ENCODE measurements at places on chromosomes 12 and 14.

DNA sequence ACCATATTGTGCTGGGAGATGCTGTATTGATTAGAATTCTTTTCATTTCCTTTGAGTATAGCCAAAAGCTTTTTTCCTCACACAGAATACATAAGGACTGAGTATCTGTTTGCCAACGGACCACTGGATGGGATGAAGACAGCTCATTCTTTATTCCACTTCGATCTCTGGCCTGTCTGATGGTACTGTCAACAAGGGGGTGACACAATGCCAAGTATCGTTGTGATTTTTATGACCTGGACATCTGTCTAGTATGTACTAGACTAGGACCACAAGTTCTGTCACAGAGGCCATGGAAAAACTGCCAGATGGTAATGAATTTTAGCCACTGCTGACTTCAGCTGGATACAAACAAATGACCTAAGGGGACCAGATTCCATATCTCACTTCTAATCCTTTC, 502.7 kb downstream of the SOX5 start:
- DNase-seq, result no peak

DNA sequence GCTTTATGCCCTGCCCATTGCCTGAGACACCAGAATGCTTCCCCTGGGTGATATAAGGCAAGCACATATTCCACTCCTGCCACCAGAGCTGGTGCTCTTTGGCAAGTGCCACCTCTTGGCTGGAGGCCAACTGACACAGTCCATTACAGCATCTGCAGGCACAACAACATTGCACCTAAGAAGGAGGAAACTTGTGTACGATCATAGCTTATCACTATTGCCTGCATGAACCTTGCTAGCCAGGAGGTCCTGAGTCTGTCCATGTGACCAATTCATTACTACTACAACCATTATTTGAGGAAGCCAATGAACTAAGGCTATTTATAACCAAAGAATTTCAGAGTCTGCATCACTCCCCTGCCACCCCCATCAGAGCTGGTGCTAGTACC, 119.8 kb upstream of the SCAF11 start:
- DNase-seq, result no peak

DNA sequence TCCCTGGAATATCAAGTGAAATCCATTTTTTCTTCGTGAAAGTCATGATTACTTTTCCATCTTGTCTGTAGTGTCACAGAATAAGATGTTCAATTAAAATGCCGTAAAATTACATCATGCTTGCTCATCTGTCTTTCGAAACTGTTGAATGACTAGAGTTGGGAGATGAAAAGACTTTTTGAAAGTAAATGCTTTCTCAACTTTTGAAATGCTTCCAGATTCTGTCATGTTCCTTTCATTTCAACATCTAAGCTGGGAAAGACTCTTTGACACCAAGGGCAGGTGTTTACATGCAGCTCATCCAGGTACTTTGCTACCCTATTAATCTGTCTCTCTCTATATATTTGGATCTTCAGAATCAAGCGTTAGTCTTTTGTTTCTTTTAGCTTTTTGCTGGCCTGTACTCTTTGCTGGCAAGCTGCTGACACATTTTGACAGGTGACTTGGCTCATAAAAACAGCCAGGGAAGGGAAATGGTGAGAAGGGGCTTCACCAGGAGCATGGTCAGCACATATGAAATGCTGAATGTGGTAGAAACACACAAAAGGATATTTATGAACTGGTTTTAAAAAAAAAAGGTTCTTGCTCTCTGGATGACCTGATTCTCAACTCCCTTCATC, 77.0 kb upstream of the METAP2 start:
- DNase-seq, result peak; percentile 4

- DNase-seq, result no peak
Measured at GRCh38 chr14:79225815-79226214, 985.5 kb downstream of the DIO2 start.

- no peak for DNase-seq
Measured at GRCh38 chr12:116898669-116899068, 12.1 kb upstream of the FBXW8 start.

DNA sequence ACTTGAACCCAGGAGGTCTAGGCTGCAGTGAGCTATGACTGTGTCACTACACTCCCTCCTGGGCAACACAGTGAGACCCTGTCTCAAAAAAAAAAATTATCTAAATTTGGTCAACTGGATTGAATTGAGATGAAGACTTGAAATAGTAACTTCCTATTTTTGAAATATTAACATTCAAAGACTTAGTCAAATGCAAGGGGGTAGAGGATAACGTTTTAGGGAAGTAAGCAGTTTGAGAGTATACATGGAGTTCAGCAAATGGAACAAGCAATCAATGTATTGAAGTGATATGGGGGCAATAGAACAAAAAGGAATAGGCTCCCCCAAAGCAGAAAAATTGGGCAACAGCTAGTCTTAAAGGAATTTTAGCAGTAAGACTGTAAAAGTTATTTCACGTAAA, 4.6 kb upstream of the MFAP5 start:
- no peak for DNase-seq

GRCh38 chr12:27279826-27280225, 35.7 kb downstream of the STK38L start:
- DNase-seq, result no peak

DNA sequence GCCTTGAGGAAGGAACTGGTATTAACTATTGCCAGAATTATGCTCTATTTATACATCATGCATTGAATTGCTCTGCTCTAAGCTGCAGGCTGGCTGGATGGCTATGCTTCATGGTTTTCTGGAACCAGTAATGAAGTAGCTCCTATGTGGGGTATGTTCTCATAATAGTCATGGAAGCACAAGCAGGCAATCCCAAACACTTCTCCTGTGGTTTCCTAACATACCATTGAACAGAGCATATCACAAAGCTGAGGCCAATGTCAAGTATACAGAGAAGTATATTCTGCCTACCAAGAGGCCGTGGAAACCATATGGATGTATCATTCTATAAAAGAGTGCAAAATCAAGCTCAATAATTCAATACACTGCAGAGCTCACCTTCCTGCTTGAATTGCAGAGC, 1752.4 kb upstream of the FLRT2 start:
- DNase-seq, result no peak

DNA sequence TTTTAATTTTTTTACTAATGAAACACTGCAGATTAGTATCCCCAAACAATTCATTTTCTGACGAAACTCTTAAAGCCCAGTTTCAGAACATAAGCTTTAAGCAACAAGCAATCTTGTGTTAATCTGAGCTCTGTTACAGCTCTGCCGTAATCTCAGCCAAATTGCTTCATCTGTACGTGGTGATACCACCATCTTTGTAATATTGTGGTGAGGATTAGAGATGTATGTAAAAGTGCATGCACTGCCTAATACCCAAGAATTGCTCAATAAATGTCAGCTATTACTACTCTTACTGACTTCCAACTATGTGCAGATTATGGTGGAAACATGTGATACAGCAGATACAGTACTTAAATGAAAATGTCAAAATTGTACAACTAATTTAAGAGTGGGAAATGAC, 1.8 kb downstream of the AKAP5 start:
- DNase-seq, result no peak

GRCh38 chr14:32471181-32471580, 142.1 kb downstream of the AKAP6 start:
- DNase-seq, result no peak

- no peak for DNase-seq
Measured at GRCh38 chr14:30054201-30054600, 126.6 kb upstream of the PRKD1 start.

DNA sequence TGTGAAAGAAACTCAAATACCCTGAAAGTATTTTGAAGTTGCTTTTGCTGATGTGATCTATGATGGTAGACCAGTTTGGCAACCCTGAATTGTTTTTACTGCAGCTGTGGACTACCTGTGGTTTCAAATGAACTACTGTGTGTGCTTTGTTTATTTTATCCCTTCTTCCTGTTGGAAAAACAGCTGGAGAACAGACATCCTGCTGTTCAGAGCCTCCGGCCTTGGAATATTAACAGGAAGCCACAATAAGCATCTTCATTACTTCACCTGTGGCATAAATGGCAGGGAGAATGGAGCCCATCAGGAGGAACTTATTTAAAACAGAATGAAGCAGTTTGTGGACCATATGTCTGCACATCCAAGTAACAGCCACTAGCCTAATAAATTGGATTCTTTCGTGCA, 104.8 kb downstream of the DUSP6 start:
- no peak for DNase-seq

DNA sequence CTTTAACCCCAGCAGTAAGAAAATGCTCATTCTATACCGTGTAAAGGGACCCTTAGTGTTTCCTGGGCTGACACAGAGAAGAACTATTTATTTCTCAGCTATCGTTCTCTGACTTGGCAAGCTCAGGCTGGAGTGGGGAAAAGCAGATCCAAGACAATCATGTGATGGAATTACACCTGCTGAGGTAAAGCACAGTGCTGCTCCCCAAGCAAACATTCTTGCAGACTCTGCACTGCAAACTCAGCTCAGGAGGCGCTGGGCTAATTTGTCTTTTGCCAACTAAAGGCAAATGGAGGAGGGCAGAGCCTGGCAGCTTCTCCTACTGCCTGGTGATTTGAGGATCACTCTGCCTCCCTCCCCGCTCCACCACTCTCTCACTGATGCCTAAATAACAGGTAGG, 57.8 kb upstream of the FUT8 start:
- DNase-seq, result no peak

GRCh38 chr12:109797905-109798669, 35.1 kb downstream of the TRPV4 start:
- DNase-seq, result no peak

- DNase-seq, result no peak
Measured at GRCh38 chr14:83909507-83909906, 1620.4 kb upstream of the FLRT2 start.

GRCh38 chr14:21867541-21867940, 193.9 kb upstream of the OR4E1 start:
- DNase-seq, result no peak

DNA sequence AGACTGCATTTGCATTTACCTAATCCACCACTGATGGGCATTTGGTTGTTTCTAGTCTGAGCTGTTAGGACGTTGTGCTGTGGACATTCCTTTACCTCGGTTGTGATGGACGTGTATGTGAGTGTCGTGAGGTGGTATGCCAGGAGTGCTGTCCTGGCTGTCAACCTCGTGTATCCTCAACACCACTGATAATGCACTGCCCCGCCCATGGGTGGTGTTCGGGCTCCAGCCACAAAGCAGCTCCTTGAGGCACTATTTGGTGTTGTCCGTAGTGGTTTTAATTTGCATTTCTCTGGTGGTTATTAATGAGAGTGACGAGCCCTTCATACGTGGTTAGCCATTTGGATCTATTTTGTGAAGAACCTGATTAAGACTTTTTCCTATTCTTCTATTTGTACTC, 87.6 kb downstream of the PPP2R5C start:
- DNase-seq, result no peak

DNA sequence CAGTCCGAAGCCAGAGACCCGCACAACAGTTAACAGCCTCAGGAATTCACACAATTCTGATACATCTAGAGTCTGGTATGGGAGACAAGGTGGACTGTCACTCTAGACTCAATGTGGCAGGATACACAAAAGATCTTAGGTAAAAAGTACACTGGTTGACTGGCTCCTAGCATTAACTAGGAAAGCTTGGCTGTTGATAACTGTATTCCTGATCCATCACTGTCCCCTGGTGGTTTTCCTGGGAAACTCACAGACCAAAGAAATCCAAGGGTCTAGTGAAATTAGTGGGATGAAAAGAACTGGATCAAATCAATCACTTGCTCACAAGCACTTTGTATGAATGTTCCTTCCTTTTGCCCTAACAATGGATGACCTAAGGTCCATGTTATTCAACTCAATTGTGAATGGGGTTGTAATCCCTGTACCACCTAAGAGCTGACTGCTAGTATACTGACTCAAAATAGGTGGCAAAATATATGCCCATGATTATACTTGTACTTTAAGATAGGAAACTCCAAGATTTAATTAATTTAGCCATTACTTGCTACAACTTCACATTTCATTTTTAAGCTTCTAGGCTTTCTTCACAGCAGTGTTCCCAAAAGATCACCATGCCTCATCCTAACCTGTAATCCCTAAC, 14.0 kb downstream of the NPC2 start:
- peak; percentile 45 for DNase-seq

DNA sequence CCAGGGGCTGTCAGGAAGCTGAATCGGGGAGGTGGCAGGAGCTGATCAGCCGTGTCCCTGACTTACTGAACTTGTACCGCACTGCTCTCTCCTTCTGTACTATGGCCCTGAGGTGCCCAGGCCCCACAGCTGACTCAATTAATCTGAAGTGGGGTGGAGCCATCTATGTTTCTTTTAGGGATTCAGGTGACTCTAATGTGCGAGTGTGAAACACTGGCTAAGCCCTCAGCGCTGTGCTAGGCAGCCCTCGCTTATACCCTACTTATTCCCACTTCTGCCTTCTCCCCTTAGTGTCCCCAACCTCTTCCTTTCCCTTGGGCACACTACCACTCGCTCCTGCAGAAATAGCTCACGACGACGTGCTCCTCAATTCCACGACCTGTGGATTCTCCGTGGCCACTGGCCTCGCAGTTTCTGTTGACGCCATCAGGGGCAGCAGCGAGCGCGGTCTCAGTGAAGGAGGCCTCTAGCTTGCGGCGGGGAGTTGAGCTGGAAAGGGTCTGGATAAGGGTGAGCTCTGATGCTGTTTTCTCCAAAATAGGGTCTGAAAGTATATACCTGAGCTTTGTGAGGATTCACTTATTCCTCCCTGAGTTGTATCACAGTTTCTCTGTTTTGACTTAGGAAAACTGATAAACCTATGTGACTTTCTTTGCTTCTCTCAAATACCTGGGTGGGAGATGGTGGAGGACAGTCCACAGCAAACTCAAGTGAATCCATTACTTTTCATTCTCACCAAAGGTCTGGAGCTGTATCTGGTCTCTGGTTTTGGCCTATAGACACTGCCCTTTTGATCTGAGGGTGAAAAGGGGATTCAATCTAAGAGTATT, 167.6 kb downstream of the SLC41A2 start:
- peak; percentile 42 for DNase-seq

DNA sequence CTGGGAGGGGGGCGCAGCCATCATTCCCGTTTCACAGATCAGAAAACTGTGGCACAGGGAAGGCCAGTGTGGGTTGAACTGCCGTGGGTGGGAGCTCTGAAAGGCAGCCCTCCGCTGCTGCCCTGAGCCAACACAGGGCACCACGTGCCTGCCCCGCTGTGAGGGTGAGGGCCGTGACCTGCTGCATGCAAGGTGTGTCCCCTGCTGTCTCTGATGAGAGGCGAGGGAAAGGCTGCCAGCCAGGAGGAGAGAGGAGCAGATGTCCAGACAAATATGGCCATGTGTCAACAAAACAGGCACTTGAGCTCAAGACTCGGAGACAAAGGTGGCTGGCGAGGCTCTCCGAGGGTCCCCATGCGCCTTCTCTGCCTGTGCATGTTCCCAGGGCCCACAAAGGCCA, 108.8 kb downstream of the RBM19 start:
- no peak for DNase-seq

DNA sequence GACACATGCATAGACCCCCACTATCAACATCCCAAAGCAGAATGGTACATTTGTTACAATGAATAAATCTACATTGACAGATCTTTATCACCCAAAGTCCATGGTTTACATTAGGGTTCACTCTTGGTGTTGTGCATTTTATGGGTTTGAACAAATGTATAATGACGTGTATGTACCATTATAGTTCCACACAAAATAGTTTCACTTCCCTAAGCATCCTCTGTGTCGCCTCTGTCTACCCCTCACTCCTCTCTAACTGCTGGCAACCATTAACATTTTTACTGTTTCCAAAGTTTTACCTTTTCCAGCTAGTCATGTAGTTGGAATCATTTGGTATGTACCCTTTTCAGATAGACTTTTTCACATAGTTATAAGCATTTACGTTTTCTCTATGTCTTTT, 69.5 kb upstream of the LMO3 start:
- no peak for DNase-seq

GRCh38 chr14:66072190-66073084, 413.7 kb upstream of the CCDC196 start:
- no peak for DNase-seq
